Effector memory CD4-positive, alpha-beta T cell (primary cell): ENCODE measurements at places on chromosomes 1 and 21.

GRCh38 chr1:29592731-29593130 lies 356.4 kb downstream of the PTPRU start:
- no peak for DNase-seq

DNA sequence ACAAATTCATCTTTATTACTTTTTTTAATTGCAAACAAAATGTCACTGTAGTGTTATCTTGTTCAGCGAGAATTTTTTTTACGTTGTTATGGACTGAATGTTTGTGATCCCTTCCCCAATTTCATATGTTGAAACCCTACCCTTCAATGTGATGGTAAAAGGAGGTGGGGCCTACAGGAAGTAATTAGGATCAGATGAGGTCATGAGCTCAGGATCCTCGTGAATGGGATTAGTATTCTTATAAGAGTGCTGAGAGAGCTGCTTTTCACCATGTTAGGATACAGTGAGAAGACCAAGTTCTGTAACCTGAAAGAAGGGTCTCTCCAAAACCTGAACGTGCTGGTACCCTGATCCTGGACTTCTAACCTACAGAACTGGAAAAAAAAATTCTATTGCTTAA lies 646.0 kb upstream of the TMPRSS15 start:
- DNase-seq, result no peak

GRCh38 chr1:86779308-86780191 lies 75.2 kb downstream of the SH3GLB1 start:
- no peak for DNase-seq

DNA sequence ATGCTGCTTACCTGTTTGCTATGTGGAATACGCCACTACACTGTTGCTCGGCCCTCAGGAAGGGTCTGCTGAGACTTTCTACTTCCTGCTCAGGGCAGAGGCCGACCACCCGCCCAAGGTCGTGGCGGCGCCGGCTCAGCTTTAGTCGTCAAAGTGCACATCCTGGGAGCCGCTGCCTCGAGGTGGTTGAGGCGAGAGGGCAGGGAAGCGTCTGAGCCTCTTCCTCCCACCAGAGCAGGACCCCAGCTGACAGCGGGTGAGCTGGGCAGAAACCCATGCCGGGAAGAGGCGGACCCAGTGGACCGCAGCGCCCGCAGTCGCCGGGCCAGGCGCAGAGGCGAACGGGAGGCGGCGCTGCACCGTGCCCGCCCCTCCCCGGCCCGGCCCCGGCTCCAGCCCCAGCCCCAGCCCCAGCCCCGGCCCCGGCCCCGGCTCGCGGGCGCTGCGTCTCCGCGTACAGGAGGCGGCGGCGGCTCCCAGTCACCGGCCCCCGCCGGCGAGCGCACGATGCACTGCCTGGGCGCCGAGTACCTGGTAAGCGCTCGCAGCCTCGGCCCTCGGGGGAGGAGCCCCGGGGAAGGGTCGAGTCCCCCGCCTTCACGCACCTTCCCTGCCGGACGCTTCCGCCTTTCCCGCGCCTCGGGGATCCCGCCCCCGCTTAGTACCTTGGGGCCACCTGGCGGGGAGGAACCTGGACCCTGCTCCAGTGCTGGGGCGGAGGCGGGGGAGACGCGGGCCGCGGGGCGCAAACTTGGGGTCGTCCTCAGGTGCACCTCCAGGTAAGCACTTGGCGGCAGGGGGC lies at the start of gene SLC44A3:
TSS of gene SLC44A3 (plus strand) at position 413 of the 802 bp plus-strand sequence. CDS start at position 508, 95 bp downstream.
- DNase-seq, result no peak

DNA sequence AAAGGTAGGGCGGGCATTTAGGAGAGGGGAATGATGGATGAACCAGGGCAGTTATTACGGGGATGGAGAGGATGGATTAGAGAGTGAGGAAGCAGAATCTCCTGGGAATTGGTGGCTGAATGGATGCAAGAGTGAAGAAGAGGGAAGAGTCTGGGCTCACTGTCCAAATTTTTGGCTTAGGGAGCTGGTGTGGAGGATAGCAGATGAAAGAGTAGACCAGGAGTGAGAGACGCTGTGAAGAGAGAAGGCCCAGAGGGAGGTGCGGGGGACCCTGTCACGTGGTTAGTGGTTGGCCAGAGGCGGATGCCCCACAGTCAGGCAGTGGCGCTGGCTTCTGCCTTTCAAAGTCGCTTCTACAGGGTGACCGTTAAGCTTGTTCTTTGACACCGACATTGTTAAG lies 78.4 kb downstream of the PEX14 start:
- DNase-seq, result no peak
